ENCODE measurements at places on chromosomes 7 and 10. TPM values are rescaled to one million over a fixed set of nuclear protein-coding genes. Genes with fewer than 3 reads are reported as not detected.

DNA sequence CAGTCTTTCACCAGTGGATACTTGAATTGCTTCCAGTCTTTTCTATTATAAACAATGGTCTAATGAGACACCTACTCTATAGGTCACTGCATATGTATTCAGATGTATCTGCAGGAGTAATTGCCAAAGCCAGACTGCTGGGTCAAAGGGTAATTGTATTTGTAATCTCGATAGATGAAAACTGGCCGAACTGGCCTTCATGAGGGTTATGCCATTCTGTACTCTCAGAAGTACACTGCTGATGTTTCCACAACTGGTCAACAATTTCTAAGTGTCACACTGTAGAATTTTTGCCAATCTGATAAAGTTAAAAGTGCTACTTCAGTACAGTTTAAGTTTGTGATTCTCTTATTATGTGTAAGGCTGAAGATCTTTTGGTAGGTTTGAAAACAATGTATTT, 64.6 kb downstream of the JAZF1 start:
- H3K27me3 ChIP-seq: no peaks in the 10 kb centered on the region
- no peaks in the 10 kb centered on the region for H3K36me3 ChIP-seq
- no peak overlapping the region for H3K4me3 ChIP-seq

DNA sequence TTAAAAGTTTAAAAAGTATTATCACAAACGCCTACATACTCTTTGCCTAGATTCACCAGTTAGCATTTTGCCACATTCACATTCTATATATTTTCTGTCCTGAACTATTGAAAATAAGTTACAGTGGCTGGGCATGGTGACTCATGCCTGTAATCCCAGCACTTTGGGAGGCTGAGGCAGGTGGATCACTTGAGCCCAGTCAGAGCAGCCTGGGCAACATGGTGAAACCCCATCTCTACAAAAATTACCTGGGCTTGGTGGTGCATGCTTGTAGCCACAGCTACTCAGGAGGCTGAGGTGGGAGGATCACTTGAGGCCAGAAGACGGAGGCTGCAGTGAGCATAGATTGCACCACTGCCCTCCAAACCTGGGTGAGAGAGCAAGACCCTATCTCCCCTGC, 5.3 kb downstream of the ARPC1A start:
- H3K27me3 ChIP-seq: no peaks in the 10 kb centered on the region
- H3K4me3 ChIP-seq: no peak overlapping the region
- H3K36me3 ChIP-seq: peaks cover 30% of the 10 kb centered on the region
- DNase-seq: no peak
- peak overlapping the region; percentile 47 for H3K27ac ChIP-seq

DNA sequence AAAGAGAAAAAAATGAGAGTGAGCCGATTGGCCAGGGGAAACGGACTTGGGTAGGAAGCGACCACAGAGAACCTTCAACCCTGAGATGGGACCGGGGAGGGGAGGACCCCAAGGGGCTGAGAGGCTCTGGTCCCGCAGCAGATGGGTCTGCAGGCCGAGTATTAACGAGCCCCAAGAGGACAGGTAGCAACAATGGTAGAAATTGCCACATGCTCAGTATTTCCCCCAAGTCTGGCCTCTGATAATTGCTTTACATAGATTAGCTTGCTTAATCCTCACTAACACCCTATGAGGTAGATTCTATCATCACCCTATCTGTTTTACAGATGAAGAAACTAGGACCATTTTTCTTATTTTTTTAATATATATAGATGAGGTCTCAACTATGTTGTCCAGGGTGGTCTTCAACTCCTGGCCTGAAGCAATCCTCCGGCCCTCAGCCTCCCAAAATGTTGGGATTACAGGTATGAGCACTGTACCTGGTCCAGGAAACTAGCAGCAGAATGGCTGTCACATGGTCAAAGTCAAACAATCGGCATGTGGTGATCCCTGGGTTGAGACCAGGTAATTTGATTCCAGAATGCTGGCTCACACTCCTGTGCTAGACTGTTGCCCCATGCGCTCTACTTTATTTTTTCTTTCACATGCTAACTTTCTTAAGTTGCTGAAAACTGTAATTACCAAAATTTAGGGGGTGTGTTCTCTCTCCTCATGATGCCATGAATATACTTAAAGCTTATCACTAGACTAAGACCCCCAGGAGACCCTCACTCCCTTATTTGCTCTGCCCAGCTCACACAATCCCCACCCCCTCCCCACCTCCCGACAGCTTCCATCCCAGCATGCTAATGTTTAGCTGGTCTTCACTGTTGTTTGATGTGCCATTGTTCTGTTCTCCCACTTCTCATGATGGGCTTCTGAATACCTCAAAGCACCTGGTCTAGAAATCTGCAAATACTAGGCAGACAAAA, 67.9 kb upstream of the AFAP1L2 start:
- H3K4me3 ChIP-seq: no peak overlapping the region
- peak; percentile 13 for DNase-seq
- H3K4me1 ChIP-seq: peaks cover 39% of the 10 kb centered on the region
- H3K36me3 ChIP-seq: peaks cover 3% of the 10 kb centered on the region
- H3K27ac ChIP-seq: peak overlapping the region; percentile 80

Gene IFIT1B
- not detected for total RNA-seq

- no peaks in the 10 kb centered on the region for H3K36me3 ChIP-seq
- no peak overlapping the region for H3K4me3 ChIP-seq
- no peak overlapping the region for H3K27ac ChIP-seq
- no peaks in the 10 kb centered on the region for H3K27me3 ChIP-seq
- no peak for DNase-seq
Measured at GRCh38 chr10:26931223-26931622, 70.5 kb upstream of the ABI1 start.

Gene SUN3
- total RNA-seq: not detected

GRCh38 chr7:116886543-116887156, 24.3 kb downstream of the CAPZA2 start:
- no peak overlapping the region for H3K4me3 ChIP-seq
- no peaks in the 10 kb centered on the region for H3K27me3 ChIP-seq
- no peak overlapping the region for H3K27ac ChIP-seq
- H3K4me1 ChIP-seq: peaks cover 19% of the 10 kb centered on the region

Gene PLPP4
- total RNA-seq: not detected

DNA sequence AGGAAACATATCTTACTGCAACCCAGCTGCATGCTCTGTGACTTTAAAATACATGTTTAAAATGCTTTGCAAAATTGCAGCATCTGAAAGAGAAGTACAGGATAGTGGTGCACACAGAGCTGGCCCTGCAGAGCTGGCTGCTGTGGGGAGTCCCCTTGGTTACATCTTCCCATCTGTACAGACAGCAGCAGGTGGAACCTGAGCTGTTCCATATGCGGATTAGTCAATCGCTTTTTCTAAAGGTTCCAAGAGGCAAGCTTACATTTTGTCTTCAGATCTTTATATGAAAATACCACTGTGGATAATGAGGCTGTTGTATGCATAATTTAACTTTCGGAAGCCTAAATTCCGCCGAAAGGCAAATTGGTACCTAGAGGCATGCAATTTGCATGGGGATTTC, 444.1 kb downstream of the NRG3 start:
- no peak overlapping the region for H3K4me3 ChIP-seq
- DNase-seq: no peak
- no peak overlapping the region for H3K27ac ChIP-seq
- H3K4me1 ChIP-seq: no peaks in the 10 kb centered on the region

Gene GTPBP10
- total RNA-seq: 16.4 TPM

Gene VAX1
- not detected for total RNA-seq

Gene SPDYE3
- not detected for total RNA-seq

GRCh38 chr7:99497766-99498545, 2.1 kb downstream of the ZNF394 start:
- no peak for DNase-seq
- H3K27me3 ChIP-seq: no peaks in the 10 kb centered on the region
- H3K36me3 ChIP-seq: peaks cover 49% of the 10 kb centered on the region
- H3K4me3 ChIP-seq: peak overlapping the region; percentile 97

DNA sequence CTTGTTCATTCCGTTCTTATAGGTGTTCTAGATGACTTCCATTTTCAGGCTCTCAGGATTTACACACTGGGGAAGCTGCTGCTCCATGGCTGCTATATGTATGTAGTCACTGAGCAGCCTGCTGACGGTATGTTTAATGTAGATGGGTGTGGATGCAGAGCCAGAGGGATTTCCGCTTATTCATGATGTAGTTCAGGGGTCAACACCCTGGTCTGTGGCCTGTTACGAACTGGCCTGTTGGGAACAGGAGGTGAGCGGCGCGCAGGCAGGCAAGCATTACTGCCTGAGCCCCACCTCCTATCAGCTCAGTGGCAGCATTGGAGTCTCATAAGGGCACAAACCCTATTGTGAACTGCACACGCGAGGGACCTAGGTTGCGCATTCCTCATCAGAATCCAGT, 33.9 kb downstream of the DNAJB6 start:
- no peak overlapping the region for H3K27ac ChIP-seq
- H3K4me3 ChIP-seq: no peak overlapping the region
- no peaks in the 10 kb centered on the region for H3K27me3 ChIP-seq
- peaks cover 15% of the 10 kb centered on the region for H3K4me1 ChIP-seq
- no peak for DNase-seq

GRCh38 chr7:150973571-150974451, 4.3 kb downstream of the KCNH2 start:
- H3K36me3 ChIP-seq: no peaks in the 10 kb centered on the region
- peaks cover 8% of the 10 kb centered on the region for H3K4me1 ChIP-seq
- H3K4me3 ChIP-seq: no peak overlapping the region
- no peak overlapping the region for H3K27ac ChIP-seq

All from gastrocnemius medialis (tissue), 4 donors.